ENCODE measurements at places on chromosomes 5 and 9.

GRCh38 chr9:94259077-94259862, at the start of gene ZNF169:
ZNF169 (plus strand) TSS chr9:94259298; CDS start chr9:94278813, 19,515 bp downstream.
- peak; percentile 89 for DNase-seq

DNA sequence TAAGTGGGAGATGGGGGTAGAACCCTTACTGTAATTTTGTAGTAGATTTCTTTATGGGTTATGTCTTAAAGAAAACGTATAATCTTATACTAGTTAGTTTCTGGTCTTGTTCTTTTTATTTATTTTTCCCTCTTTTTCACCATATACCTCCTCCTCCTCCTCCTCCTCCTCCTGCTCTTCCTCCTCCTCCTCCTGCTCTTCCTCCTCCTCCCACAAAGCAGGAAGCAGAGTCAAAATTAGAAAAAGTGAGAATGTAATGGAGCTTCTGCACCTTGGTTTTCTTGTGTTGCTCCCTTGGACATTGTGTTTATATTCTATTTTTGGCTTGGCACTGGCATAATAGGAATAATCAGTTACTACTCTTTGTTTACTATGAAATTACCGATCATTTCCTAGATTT, 4.5 kb downstream of the MACIR start:
- DNase-seq: no peak

- no peak for DNase-seq
These were observed 285.6 kb downstream of the ARHGAP26 start for GRCh38 chr5:143055596-143056338.

GRCh38 chr5:142772446-142773293, 2.5 kb downstream of the ARHGAP26 start:
- DNase-seq: no peak

- DNase-seq: no peak
These were observed 16.7 kb downstream of the PRLR start for GRCh38 chr5:35213608-35214007.

- DNase-seq: no peak
These were observed 308.9 kb downstream of the NR2F1-AS1 start for GRCh38 chr5:93272108-93272507.

- DNase-seq: no peak
These were observed 65.4 kb downstream of the PAX5 start for GRCh38 chr9:36968574-36969215.

- no peak for DNase-seq
These were observed 101.0 kb downstream of the FGF1 start for GRCh38 chr5:142584891-142585290.
